Upper lobe of right lung (tissue), 1 donor: ENCODE measurements at places on chromosomes 2 and 18. TPM values are rescaled to one million over a fixed set of nuclear protein-coding genes. Genes with fewer than 3 reads are reported as not detected.

GRCh38 chr18:46051731-46052461 is 20.2 kb downstream of the PSTPIP2 start:
- H3K4me3 ChIP-seq, result no peak overlapping the region
- no peaks in the 10 kb centered on the region for H3K27me3 ChIP-seq
- H3K4me1 ChIP-seq, result peaks cover 20% of the 10 kb centered on the region
- H3K36me3 ChIP-seq, result no peaks in the 10 kb centered on the region
- peak overlapping the region; percentile 6 for H3K27ac ChIP-seq
- no peak for DNase-seq

The PHLPP1 gene
- total RNA-seq, result 11.9 TPM

DNA sequence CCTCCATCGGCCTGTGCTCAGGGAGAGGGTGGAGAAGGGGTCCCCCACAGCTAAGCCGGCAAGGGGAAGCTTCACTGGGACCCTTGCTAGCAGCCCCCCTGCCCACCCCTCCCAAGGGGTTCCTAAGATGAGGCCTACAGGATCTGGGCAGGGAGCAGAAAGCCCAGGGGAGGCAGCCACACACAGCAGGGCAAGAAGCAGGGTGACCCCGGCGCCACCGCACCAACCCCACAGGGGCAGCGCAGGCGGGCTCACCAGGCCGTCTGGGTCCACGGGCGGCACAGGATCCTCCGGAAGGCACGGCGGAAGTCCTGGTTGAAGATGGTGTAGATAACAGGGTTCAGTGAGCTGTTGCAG is 1.8 kb downstream of the ADRA2B start:
- H3K4me3 ChIP-seq, result no peak overlapping the region
- no peak overlapping the region for H3K27ac ChIP-seq
- DNase-seq, result no peak

- no peaks in the 10 kb centered on the region for H3K27me3 ChIP-seq
- peaks cover 4% of the 10 kb centered on the region for H3K4me1 ChIP-seq
- peaks cover 25% of the 10 kb centered on the region for H3K36me3 ChIP-seq
- no peak overlapping the region for H3K4me3 ChIP-seq
- DNase-seq, result no peak
Observed at GRCh38 chr2:44348400-44348799, 12.9 kb downstream of the PREPL start.

DNA sequence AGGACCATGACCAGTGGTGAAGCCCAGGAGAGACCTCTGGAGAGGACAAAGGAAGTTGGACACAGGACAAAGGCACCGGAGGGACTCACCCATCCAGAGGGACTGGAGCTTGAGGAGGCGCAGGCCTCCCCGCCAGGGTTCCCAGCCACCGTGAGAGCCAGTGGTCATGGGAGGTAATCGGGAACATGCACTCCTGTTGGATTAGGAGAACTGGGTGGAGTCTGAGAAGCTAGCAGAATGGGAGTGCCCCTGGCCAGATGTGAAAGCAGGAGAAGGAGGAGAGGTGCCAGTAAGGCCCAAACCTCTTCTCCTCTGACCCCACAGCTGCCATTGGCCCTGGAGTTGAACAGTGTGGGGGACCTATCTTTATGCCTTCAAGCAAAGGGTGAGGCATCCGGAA is 20.3 kb downstream of the POU3F3 start:
- H3K4me3 ChIP-seq, result no peak overlapping the region
- DNase-seq, result no peak
- no peaks in the 10 kb centered on the region for H3K36me3 ChIP-seq
- H3K27ac ChIP-seq, result no peak overlapping the region

- H3K4me1 ChIP-seq, result no peaks in the 10 kb centered on the region
- no peaks in the 10 kb centered on the region for H3K27me3 ChIP-seq
- no peak overlapping the region for H3K4me3 ChIP-seq
- no peaks in the 10 kb centered on the region for H3K36me3 ChIP-seq
- DNase-seq, result no peak
- no peak overlapping the region for H3K27ac ChIP-seq
Observed at GRCh38 chr2:145350011-145350410, 830.1 kb upstream of the ZEB2 start.
